ENCODE measurements at places on chromosomes 13 and 19.

DNA sequence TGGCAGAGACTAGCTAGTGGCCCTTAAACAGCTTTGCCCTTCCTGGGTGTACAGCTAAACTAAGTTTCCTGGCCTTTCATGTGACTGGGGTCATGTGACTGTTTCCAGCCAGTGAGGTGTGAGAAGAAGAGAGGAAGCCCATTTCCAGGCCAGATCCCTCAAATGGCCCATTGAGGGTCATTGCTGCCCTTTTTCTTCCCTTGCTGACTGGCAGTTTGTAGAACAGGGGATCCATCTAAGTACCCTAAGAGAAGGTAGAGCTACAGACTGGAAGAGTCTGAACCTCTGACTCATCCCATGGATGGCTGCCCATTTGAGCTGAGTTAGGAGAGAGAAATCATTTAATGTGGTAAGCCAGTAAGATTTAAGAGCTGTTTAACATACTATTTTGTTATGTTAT lies 2.8 kb downstream of the SWSAP1 start:
- H3K4me1 ChIP-seq: peaks cover 54% of the 10 kb centered on the region
- H3K4me3 ChIP-seq: no peak overlapping the region
- peak; percentile 63 for DNase-seq
- H3K27me3 ChIP-seq: peaks cover 7% of the 10 kb centered on the region
- peak overlapping the region; percentile 59 for H3K27ac ChIP-seq

DNA sequence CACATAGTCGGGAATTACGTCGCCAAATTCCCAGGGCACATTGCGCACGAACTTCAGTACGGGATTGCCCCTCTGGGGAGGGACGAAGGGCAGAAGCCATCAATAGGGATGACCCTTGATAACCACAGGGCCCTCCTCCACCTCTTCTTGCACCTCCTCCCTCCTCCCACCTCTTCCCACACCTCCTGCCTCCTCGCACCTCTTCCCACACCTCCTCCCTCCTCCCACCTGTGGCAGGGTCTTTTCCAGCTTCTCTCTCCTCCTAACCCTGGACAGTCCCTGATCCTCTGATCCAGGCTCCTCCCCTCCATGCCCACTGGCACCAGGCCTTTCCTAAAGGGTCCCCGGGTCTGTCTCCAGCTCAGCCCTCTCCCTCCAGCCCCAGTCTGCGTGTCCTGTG lies 3.4 kb downstream of the ERCC1 start:
- H3K36me3 ChIP-seq: peaks cover 14% of the 10 kb centered on the region
- no peaks in the 10 kb centered on the region for H3K4me1 ChIP-seq
- H3K27ac ChIP-seq: no peak overlapping the region
- H3K27me3 ChIP-seq: no peaks in the 10 kb centered on the region

DNA sequence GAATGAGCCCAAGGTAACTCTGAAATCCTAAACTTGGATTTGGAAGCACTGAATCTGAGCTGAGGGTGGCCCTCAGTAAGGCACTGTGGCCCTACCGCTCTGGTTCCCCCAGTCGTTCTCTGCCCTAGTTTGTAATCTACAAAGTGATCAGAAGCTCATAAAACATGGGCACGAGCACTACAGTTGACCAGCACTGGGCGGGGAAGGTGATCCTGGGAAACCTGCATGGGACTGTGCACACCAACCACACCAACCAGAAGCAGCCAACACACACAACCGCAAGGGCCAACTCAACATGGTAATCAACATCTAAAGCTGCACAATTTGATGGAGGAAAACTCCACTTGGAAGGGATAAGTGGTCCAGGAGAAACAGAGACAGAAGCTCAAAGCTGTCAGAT lies 22.9 kb downstream of the SLC7A1 start:
- H3K4me1 ChIP-seq: peaks cover 18% of the 10 kb centered on the region
- DNase-seq: no peak
- no peak overlapping the region for H3K4me3 ChIP-seq
- no peak overlapping the region for H3K27ac ChIP-seq

GRCh38 chr19:46860846-46861690 lies at the start of gene ARHGAP35:
ARHGAP35 (plus strand) TSS chr19:46860997; CDS start chr19:46918676, 57,679 bp downstream.
- H3K36me3 ChIP-seq: no peaks in the 10 kb centered on the region
- peak within 1 kb of the TSS; percentile 99 for H3K27ac ChIP-seq
- H3K27me3 ChIP-seq: no peaks in the 10 kb centered on the region
- peaks cover 54% of the 10 kb centered on the region for H3K4me1 ChIP-seq

- peak; percentile 78 for DNase-seq
- H3K27me3 ChIP-seq: no peaks in the 10 kb centered on the region
- no peaks in the 10 kb centered on the region for H3K36me3 ChIP-seq
- peak overlapping the region; percentile 80 for H3K27ac ChIP-seq
Measured at GRCh38 chr19:16315825-16316505, 8.7 kb upstream of the KLF2 start.

DNA sequence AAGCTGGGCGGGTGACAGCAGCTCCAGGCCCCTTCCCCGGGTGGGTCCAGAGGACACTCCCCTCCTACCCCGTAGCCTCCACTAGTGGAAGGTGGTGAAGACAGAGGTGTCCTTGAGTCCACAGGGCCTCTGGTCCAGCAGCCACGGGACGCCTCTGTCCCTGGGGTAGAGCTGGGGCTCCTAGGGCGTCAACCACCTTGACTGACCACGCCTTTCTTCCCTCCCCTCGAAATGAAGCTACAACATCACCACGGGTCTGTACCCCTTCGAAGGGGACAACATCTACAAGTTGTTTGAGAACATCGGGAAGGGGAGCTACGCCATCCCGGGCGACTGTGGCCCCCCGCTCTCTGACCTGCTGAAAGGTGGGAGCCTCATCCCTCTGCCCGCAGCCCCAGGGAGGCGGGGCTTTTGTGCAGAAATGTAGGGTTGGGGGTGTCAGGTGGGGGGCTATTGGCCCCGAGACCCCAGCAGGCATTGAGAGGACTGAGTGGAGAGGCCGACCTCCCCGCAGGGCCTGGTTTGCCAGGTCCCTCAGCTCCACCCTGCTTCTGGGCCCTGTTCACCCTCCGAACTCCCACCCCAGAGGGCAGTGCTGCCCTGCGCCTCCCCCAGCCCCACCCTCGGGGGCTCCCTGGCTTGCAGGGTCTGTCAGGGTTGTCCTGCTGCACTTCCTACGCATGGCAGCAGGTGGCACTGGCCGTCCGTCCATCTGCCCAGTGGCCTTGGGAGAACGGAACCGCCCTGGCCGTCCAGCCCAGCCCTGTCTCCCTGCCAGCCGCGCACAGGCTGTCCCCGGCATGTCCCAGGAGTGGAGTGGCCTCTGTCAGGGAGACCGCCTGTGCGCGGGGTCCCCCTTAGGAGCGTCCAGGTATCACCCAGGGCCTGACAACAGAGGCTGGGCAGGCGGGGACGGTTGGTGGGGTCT lies 15.7 kb downstream of the STK11 start:
- H3K4me3 ChIP-seq: no peak overlapping the region
- peaks cover 66% of the 10 kb centered on the region for H3K36me3 ChIP-seq
- H3K27me3 ChIP-seq: no peaks in the 10 kb centered on the region
- H3K4me1 ChIP-seq: peaks cover 60% of the 10 kb centered on the region

GRCh38 chr13:24627946-24628345 lies 52.3 kb upstream of the ATP12A start:
- H3K27ac ChIP-seq: no peak overlapping the region
- DNase-seq: no peak
- H3K4me3 ChIP-seq: no peak overlapping the region
- H3K36me3 ChIP-seq: no peaks in the 10 kb centered on the region
- no peaks in the 10 kb centered on the region for H3K27me3 ChIP-seq

DNA sequence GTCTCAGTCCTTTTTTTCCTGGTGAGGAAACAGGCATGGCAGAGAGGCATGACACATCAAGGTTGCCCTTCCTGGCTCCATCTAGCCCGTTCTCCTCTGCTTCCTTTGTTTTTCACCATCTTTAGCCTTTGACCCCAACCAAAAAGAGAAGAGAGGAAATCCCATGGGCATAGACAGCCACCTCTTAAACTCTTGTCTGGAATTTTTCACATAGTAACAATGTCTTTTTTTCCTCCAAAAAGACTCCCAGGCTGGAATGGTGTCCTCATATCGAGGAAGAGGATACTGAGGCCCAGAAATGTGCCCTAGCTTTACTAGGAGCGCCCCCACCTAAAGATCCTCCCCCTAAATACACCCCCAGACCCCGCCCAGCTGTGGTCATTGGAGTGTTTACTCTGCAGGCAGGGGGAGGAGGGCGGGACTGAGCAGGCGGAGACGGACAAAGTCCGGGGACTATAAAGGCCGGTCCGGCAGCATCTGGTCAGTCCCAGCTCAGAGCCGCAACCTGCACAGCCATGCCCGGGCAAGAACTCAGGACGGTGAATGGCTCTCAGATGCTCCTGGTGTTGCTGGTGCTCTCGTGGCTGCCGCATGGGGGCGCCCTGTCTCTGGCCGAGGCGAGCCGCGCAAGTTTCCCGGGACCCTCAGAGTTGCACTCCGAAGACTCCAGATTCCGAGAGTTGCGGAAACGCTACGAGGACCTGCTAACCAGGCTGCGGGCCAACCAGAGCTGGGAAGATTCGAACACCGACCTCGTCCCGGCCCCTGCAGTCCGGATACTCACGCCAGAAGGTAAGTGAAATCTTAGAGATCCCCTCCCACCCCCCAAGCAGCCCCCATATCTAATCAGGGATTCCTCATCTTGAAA lies at the start of gene GDF15:
Gene GDF15, plus strand, starts transcription at position 484 of the 868 bp plus-strand sequence. Its CDS starts 32 bp downstream, at position 516.
- peak; percentile 80 for DNase-seq
- H3K4me3 ChIP-seq: peak within 1 kb of the TSS; percentile 11
- no peaks in the 10 kb centered on the region for H3K36me3 ChIP-seq
- no peak within 1 kb of the TSS for H3K27ac ChIP-seq
- H3K4me1 ChIP-seq: peaks cover 9% of the 10 kb centered on the region
- peaks cover 36% of the 10 kb centered on the region for H3K27me3 ChIP-seq

GRCh38 chr13:41117869-41118268 lies 14.7 kb downstream of the KBTBD6 start:
- H3K4me1 ChIP-seq: no peaks in the 10 kb centered on the region
- no peak for DNase-seq
- H3K4me3 ChIP-seq: no peak overlapping the region

DNA sequence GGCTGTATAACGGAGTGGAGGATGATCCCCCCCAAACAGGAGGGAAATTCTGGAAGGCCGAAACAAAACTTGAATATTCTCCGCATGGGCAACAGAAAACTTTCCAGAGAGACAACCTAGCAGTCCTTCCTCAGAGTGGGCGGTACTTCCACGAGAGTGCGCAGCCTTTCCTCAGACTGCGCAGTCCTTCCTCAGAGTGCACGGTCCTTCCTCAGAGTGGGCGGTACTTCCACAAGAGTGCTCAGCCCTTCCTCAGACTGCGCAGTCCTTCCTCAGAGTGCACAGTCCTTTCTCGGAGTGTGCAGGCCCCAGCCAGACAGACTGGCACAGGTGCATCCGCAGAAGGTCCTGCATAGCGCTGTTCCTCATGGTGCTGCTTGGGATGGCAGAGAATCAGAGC lies 12.7 kb upstream of the GALP start:
- no peak overlapping the region for H3K27ac ChIP-seq
- no peaks in the 10 kb centered on the region for H3K27me3 ChIP-seq
- no peak for DNase-seq
- peaks cover 37% of the 10 kb centered on the region for H3K36me3 ChIP-seq
- H3K4me1 ChIP-seq: no peaks in the 10 kb centered on the region

DNA sequence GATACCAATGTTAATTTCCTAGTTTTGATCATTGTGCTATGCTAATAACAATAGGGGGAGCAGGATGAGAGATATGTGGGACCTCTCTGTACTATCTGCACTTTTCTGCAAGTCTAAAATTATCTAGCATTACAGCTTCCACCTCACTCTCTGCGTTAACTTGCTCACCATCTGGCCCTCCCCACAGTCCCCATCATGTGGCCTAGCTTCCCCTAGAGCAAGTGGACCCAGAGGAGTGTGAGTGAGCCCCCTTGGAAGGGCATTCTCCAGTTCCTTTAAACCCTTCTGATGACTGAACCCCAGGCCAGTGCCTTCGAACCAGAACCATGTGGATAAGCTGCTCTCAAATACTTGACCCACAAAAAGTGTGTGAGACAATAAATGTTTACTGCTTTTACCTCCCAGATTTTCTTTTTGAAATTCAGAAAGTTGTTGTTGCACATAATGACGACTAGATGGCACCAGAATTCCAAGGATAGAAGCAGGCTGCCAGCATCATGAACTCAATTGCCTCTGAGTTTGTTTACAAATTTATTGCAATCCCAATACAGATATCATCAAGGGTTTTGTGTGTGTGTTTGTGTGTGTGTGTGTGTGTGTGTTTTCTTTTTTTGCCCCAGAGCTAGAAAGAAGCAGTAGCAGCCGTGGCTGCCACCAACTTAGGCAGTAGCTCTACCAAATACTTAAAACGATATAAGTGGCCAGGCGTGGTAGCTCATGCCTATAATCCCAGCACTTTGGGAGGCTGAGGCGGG lies 49.0 kb upstream of the ZNF780A start:
- DNase-seq: no peak
- H3K27me3 ChIP-seq: peaks cover 10% of the 10 kb centered on the region

- H3K27me3 ChIP-seq: no peaks in the 10 kb centered on the region
- DNase-seq: no peak
- peaks cover 5% of the 10 kb centered on the region for H3K36me3 ChIP-seq
- H3K4me1 ChIP-seq: no peaks in the 10 kb centered on the region
- H3K27ac ChIP-seq: no peak overlapping the region
Measured at GRCh38 chr13:21541980-21542379, 62.0 kb downstream of the MICU2 start.

DNA sequence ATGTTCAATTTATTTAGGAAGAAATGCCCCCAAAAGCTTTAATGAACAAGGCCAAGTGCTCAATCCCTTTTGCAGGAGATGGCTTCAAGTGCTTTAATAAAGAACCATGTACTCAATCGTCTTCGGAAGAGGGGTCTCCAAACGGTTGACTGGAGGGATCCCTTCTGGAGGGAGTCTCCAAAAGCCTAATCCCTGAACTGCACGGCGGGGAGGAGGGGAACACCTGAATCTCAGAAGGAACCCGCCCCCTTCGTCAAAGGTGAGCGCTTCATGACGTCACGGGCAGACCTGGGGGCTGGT lies 505 bp downstream of the PAF1 start:
- H3K27ac ChIP-seq: peak overlapping the region; percentile 98
- H3K4me3 ChIP-seq: peak overlapping the region; percentile 72
- peaks cover 60% of the 10 kb centered on the region for H3K36me3 ChIP-seq
- peaks cover 33% of the 10 kb centered on the region for H3K4me1 ChIP-seq
- no peak for DNase-seq
- H3K27me3 ChIP-seq: no peaks in the 10 kb centered on the region

DNA sequence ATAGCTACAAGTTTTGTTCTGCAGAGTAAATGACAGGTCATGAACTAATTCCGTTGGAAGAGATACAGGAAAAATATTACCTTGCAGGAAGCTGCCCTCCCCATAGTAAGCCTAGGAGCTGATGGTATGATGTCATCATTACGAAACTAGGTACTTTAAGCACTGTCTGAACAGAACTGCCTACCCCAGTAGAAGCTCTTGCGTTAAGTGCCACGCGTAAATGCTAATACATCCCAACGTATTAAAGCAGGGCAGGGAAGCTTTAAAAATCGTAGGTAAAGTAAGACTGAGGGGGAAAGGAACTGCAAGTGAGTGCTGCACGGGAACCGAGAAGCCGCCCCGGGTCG lies 572 bp downstream of the UGGT2 start:
- DNase-seq: no peak
- H3K4me3 ChIP-seq: peak overlapping the region; percentile 79
- H3K36me3 ChIP-seq: no peaks in the 10 kb centered on the region
- H3K27me3 ChIP-seq: no peaks in the 10 kb centered on the region

- H3K36me3 ChIP-seq: peaks cover 41% of the 10 kb centered on the region
- peak within 1 kb of the TSS; percentile 99 for H3K27ac ChIP-seq
- H3K4me1 ChIP-seq: peaks cover 6% of the 10 kb centered on the region
- H3K4me3 ChIP-seq: peak within 1 kb of the TSS; percentile 93
Measured at GRCh38 chr19:12064590-12065538, at the start of gene ZNF844. ZNF844 (plus strand) TSS chr19:12064731; CDS start chr19:12064874, 143 bp downstream.

GRCh38 chr13:86710013-86710412 lies 910.8 kb upstream of the SLITRK6 start:
- H3K36me3 ChIP-seq: no peaks in the 10 kb centered on the region
- no peak overlapping the region for H3K27ac ChIP-seq
- no peak for DNase-seq
- no peaks in the 10 kb centered on the region for H3K27me3 ChIP-seq
- no peaks in the 10 kb centered on the region for H3K4me1 ChIP-seq

- H3K4me3 ChIP-seq: no peak overlapping the region
- H3K36me3 ChIP-seq: peaks cover 100% of the 10 kb centered on the region
- no peak overlapping the region for H3K27ac ChIP-seq
Measured at GRCh38 chr19:11018763-11019162, 57.9 kb downstream of the SMARCA4 start.
